GM18507 (cell line): ENCODE measurements at places on chromosomes 12 and 14.

- DNase-seq = no peak
These were observed 182.9 kb downstream of the GLT1D1 start for GRCh38 chr12:129036135-129036534.

- DNase-seq = no peak
These were observed 224.4 kb downstream of the FBXL14 start for GRCh38 chr12:1369938-1370500.

GRCh38 chr14:61281186-61281947 lies at the start of gene TMEM30B:
Gene TMEM30B (minus strand): TSS chr14:61281338. CDS start chr14:61281147, 191 bp downstream.
- DNase-seq = no peak

DNA sequence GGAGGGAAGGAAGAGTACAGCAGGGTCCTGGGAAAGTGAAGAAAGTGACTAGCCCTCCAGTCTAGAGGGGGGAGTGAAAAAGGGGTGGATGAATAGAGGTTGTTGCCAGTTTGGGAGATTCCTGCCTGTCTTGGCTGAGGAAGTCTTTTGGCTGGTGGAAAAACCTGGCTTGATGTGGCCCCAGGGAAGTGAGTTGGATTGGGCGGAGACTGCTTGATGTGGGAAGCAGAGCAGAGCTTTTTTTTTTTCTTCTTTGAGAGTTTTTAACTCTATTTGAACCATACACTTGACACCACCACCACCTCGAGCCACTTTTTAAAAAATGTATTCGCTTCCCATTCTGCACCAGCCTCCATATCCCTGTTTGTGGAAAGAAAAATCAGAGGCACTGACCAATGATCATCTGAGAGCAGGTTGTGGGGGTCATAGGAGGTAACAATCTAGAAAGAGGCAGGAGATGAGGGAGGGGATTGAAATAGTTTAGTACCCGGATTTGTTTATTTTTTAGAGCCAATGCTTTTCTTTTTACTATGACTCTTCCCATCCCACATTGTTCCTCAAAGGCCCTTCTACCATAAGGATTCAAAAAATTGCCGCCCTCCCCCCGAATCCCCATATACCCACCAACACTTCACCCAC lies 690 bp upstream of the DTX3 start:
- no peak for DNase-seq

DNA sequence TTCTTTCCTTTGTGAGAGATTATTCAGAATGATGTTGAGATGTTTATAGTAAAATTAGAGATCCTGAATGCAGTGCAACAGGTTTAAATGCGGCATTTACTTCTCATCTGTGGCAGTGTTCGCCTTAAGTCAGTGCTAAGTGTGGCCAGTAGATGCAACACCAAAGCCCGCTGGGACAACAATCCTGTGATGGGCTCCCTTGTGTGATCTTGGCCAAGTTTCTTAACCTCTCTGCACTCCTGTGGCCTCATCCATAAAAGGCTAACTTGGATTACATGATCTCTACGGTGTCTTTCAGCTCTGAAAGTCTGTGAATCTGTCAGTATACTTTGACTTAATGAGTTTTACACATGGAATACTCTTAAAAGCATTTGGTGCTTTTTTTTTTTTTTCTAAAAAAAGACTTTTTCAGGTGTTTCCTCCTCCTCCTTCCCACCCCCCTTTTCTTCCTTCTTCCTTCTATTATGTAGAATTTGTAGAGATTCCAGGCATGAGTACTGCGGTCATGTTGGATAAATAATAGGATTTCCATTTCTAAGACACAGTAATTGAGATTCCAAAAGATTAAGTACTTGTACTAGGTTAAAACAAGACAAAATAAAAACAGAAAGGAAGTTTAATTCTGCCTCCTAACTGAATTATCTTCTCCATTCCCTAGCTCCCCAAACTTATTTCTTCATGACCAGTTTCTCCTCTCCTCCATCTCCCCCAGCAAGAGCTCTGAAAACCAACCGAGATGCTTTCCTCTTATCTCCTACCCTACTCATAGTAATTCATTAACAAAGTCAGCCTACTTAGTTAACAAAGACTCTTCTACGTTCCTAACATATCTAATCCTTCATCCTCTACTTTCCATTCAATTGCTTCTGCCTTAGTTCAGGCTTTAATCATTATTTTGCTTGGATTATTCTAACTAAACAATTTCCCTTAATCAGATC lies 42.2 kb upstream of the NAV3 start:
- DNase-seq = no peak

- DNase-seq = no peak
These were observed 380.1 kb upstream of the TMEM132C start for GRCh38 chr12:127886827-127887226.

- DNase-seq = no peak
These were observed 48.3 kb downstream of the DNAI7 start for GRCh38 chr12:25146686-25147085.

DNA sequence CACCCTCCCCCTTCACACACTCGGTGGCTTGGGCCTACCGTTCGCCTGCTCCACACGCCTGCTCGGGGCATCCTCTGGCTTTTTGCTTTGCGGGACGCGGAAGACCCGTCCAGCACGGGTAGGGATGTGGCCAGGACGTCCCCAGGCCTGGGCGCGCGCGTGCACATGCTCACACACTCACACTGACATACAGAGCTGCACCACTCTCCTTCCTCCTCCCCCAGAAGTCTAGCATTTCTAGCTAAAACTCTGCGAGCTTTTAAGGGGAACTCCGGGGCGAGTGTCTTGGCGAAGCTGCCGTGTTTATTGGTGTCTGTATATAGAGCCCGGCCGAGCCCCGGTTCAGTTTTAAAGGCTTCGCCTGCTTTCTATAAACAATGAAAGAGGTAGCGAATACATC lies 5.0 kb downstream of the TBX5 start:
- DNase-seq = no peak
